Activated T-helper 1 cell treated with anti-CD3 and anti-CD28 coated beads, Interleukin-2, amount 50 U/mL, for 16 hours (primary cell): ENCODE measurements at places on chromosomes 11 and 22.

GRCh38 chr11:4672470-4672869, 25.2 kb downstream of the OR51E2 start:
- no peak for DNase-seq

DNA sequence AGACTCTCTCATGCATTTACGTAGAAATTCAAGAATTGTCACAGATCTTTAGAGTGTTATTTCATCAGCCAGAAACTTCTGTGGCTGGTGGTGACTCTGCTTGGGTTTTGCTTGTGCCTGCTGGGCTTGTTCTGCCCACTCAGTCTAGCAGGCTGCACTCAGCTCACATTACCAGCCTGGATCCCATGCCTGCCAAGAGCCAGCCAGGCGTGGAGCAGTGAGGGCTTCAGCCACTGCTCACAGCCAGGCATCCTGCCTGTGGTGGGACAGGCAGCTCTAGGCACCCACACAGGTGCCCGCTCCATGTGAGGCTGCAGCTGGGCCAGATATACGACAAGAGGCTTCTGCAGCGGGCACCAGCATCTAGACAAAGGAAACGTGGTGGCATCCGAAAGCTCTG, 1213.3 kb upstream of the RAG2 start:
- no peak for DNase-seq

DNA sequence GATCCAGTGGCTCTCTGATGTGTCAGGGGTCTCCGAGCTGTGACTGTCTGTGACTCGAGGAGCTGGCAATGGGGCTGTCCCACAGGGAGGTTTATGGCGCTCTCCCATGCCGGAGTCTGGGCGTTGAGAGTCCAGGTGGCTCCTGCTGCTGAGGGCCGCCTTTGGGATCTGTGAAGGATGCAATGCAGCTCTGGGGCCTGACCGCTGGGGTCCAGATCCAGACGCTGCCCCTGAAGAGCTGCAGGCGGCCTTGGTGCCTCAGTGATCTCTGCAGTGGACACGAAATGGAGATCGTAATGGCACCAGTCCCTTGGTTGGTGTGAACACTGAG, 155.3 kb downstream of the TBC1D22A start:
- no peak for DNase-seq

- peak; percentile 13 for DNase-seq
These were observed 81.0 kb downstream of the BUD13 start for GRCh38 chr11:116691771-116692177.

DNA sequence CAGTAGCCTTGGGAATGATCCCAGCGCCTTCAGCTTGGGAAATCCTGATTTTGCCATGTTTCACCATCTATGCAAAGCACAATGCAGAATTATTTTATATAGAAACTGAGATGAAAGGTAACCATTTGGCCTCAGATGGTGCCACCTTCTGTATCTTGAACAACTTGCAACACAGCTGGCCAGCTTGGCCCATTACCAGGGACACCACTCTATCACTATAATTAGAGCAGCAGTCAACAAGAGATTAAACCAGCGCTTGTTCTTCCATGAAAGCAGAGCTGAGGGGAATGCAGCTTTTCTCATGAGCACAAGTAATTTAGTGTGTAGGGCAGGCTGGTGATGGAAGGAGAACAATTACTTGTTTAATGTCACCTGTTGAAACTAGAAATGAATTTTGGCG, 6.7 kb upstream of the ZDHHC13 start:
- no peak for DNase-seq

DNA sequence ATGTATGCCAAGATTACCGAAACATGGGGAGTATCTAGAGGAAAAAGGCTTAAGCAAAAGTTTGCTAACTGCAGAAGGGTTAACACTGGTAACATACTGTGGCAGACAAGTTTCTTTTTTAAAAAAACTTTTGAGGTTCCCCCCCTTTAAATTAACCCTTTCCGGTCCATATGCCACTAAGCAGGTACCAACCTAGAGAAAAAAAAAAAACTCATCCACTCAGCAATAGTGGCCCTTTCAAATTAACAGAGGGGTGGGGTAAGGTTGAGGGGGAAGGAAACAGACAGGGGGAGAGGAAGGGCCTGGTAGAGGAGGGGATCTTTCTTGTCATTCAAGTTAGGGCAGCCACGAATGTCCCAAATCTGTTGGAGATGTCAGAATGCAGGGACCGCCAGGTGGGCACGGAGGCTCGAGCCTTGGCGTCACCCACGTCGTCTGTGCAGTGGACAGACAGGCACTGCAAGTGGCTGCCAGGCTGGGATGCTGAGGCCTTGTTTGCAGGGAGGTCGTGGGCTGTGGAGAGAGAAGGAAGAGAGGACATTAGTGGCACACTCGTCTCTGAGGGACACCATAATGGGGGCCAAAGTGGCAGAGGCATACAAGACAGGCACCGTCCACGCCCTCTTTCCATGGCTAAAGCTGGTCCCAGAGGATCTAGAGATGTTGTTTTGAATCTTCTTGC, 50.8 kb downstream of the MN1 start:
- no peak for DNase-seq

DNA sequence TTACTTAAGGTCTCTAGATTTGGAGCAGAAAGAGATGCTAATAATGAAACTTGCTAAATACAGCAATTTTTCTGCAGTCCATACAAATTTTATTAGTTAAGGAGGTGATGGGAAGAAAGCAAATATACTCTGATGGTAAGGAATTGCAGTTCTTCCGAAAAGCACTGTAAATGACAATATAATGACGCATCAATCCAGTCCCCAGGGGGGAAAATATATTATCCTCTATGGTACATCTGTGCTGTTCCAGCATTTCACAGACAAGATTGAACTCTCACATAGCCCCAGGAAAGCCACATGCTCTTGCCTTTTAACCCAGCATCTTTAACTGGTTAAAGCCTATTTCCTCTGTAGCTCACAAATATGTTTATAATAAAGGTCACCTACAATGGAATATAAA, 416.6 kb upstream of the CCDC90B start:
- no peak for DNase-seq

GRCh38 chr11:111540114-111540936, at the start of gene LAYN:
Gene LAYN, plus strand, starts transcription at chr11:111540720. Its CDS starts 124 bp downstream, at chr11:111540844.
- no peak for DNase-seq

- no peak for DNase-seq
These were observed 79.7 kb downstream of the FDX1 start for GRCh38 chr11:110509472-110509871.

DNA sequence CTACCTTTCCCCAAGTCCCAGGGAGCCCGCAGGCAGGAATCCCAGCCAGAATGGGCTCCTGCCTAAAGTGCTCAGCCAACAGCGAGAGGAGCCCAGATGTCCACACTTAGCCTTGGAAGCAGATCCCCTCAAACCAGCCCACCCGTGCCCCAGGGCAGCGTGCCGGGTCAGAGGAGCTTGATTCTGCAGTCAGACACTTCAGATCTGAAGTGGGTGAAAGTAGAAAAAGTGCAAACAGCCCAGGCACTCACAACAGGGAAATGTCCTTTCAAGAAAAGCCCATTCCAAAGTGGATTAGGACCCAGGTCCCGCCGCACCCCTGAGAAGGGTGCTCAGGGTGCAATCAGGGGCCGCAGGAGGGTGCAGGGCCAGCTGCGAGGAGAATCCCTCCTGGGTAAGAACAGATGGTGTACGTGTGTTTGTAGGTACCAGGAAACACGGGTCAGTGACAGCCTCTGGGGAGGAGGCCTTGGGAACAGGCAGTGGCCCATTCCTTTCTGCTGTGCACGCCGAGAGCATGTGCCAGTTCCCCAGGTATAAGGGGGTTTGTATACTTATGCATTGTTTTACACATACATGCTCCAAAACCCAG, 17.7 kb downstream of the ELFN2 start:
- DNase-seq, result no peak

GRCh38 chr11:92137747-92138146, 86.9 kb upstream of the FAT3 start:
- no peak for DNase-seq

- no peak for DNase-seq
These were observed 634.1 kb downstream of the LRRC4C start for GRCh38 chr11:40825201-40825834.

DNA sequence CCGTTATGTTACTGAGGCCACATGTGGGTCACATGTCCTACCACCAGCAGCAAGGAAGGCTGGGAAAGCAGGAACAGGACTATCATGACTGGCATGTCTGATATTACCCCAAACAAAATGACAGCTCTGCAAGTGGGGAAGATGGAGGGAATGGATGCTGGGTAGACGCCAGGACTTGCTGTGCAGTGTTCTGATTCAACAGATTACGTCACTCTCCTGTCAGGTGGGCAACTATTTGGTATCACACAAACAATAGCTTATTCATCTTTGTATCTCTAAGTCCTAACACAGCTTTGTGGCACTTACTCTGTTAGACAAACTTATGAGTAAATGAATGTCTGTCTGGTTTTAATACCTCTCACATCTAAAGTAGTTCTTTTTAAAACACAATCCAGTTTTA, 105.2 kb downstream of the SPON1 start:
- no peak for DNase-seq

DNA sequence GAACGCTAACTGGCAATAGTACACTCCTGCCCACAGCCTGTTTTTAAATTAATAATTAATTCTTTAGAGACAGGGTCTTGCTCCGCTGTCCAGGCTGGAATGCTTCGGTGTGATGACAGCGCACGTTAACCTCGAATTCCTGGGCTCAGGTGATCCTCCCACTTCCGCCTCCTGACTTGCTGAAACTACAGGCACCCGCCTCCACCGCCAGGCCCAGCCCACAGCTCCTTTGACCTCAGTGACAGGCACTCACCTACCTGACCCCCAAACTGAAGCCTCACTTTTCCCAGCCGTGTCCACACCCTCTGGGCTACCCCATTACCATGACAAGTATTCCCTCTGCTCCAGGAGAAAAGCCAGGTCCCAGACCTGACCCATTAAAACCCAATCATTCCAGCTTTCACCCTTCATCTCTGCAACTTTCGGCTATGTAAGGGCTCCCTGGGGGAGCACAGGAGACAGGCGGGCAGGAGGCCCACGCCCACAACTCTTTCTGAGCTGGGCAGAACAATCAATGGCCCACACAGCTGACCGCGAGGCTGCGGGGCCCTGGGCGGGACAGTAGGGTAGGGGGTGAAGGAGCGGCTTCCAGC, 730 bp downstream of the LMNTD2 start:
- DNase-seq, result no peak

GRCh38 chr22:32336121-32336603, 21.5 kb upstream of the RFPL3 start:
- no peak for DNase-seq

GRCh38 chr11:64231546-64231945, 1.2 kb downstream of the DNAJC4 start:
- DNase-seq, result no peak

GRCh38 chr11:2777871-2778629, 78.3 kb upstream of the KCNQ1OT1 start:
- DNase-seq, result no peak

DNA sequence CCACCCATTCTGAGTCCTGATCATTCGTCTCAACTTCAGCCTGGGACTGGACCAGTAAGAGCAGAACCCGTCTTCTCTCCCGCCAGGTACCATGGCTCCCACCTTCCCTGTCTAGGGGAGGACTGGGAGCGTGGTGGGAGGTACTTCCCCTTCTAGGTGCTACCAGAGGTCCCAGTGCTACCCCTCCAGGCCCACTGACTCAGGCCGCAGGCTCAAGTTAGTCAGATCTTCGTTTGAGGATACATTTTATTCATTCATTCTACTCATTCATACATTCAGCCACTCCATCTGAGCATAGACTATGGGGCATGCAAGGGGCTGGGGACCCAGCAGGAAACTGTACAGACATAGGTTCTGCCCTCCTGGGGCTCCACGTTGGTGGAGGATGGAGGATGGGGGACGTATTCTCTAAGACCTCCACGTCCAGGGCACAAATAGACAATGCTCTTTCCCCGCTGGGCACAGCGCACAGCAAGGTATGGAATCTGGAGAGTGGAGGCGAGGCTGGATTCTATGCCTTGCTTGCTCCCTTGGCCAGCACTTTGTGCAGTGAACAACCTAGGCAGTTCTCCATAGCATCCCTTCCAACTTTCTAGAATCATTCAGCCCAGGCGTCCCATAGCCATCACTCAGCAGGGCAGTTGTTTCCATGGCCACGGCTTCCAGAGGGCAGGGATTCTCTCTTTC, 1.0 kb upstream of the RAB3IL1 start:
- DNase-seq, result no peak
